ENCODE measurements at places on chromosomes 7 and 10.

GRCh38 chr7:37732253-37732652 is 48.7 kb downstream of the GPR141 start:
- DNase-seq = peak; percentile 13

GRCh38 chr10:130218936-130219335 is 82.7 kb downstream of the GLRX3 start:
- DNase-seq = no peak

GRCh38 chr10:130746311-130746710 is 565.2 kb downstream of the TCERG1L start:
- no peak for DNase-seq

DNA sequence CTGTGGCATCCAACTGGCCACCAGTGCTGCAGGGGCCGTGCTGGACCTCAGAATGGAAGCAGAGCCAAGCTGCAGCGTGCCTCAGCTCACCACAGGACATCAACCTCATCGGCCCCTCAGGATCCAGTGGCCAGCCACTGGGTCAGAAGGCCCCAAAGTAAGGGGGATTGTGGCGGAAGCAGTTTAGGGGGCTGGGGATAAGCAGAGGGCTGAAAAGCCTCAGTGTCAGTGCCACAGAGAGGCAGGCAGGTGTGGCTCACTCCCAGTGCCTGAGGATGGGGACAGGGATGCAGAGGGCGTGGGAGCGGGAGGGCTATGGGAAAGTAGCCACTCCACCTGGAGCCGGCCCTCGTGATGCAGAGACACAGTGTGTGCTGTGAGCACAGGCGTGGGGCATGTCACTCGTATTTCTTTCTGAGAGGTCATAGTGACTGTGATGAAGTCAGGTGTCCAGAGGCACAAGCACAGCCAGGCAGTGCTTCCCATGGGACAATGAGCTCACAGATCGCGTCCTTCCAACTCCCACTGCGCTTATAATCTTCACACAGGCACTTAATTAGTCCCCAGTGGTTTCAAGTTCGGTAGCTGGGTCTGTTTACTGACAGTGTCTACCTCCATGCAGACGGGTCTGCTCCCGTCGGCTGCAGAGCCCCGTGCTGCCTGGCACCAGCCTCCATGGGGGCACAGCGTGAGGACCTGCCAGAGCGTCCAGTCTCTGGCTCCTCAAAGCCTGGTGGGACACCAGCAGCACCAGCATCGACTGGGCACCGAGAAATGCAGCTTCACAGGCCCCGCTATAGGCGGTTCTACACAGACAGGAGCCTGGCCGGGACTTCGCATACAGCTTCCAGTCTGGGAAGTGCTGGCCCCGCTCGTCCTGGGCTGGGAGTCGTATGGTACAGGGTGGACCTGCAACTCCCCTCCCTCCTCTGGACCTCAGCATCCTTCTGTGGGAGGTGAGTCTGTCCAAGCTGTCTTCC is 42.9 kb upstream of the CNPY1 start:
- DNase-seq = no peak

GRCh38 chr7:104980841-104981671 is 32.9 kb upstream of the KMT2E start:
- DNase-seq = no peak

DNA sequence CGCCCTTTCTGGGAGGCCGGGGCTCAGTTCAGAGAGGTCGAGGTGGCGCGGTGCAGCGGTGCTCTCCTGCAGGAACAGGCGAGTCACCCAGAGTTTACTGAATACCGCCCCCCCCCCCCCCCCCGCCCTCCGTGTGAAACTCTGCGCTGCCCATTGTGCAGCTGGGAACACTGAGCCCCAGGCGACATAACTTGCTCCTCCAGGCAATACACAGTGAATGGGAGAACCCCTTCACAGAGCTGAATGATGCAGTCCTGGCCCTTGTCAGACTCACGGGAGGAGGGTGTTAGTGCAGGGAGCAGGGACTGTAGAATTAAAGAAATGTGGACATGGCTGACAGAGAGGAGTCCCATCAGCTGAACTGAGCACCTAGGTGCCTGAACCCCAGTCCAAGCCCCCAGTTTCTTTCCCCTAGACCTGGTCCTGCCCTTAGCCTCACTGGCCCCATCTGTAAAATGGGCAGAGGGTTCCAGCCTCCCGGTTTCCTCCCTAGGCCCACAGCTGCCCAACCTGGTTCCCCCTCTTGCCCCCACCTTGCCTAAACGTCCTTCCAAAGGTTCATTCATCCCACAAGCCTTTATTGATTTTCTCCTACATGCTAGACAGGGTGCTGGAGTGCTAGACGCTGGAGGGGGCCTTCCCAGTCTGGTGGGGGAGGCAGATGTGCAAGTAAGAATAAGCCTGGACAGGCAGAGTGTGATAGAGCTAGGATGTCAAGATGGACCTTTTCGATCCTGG is 869 bp upstream of the LOXL4 start:
- DNase-seq = no peak

DNA sequence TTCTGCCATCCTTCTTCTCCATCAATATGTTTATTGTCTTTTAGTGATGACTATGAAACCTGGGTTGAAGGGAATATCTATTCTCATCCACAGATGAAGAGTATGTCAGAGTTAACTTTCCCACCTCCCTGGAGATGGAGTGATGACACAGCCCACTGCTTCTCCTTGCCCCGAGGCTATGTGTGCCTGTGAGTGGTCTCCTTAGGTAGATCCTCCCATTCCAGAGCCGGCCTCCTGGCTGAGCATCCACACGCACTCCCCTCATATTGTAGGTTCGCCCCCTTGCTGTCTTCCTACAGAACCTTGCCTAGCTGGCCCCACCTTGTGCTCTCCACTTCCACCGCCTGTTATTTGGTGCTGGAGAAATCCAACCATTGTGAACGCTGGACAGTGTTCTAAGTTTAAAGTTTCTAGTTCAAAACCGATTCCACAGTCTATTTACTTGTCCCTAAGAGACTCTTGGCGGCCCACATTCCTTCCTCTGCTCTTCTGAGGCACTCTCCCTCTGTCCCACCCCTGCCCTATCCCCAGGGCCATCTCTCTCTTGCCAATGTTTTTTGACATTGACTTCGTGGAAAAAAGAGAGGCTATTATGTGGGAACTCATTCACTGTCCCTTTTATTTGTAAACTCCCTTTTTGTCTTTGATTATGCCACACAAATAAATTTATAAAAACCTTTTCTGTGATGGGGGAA is 168.0 kb downstream of the ZNF438 start:
- DNase-seq = no peak

Data from activated naive CD8-positive, alpha-beta T cell treated with anti-CD3 and anti-CD28 coated beads, Interleukin-2, amount 50 U/mL, for 24 hours (primary cell).